Type B pancreatic cell (in vitro differentiated cells): ENCODE measurements at places on chromosomes 6 and 20.

DNA sequence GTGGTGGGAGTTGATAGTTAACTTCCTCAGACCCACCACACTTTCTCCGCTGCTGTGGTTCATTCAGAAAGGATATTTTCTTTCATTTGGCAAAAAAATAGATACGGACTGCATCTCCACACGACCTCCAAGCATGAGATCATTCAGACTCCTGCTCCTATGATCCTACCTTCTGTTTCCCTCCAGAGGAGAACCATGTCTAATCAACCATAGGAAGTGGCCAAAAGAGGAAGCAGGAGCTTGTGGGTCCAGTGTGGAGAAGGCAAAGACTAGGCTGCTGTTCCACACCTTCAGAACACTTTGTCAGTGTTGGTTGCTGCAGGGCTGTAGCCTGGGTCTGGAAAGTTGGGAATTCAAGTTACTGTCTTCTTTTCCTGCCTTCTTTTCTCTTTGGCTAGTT, 10.6 kb upstream of the KIF13A start:
- no peak for DNase-seq

- peak; percentile 61 for DNase-seq
Observed at GRCh38 chr6:170180671-170181337, 110.1 kb downstream of the DLL1 start.

GRCh38 chr6:32775071-32775470, 11.7 kb upstream of the HLA-DQB2 start:
- no peak for DNase-seq

- DNase-seq: no peak
Observed at GRCh38 chr20:982754-983153, 19.4 kb downstream of the RSPO4 start.

- no peak for DNase-seq
Observed at GRCh38 chr20:49656304-49656703, 57.4 kb downstream of the B4GALT5 start.

DNA sequence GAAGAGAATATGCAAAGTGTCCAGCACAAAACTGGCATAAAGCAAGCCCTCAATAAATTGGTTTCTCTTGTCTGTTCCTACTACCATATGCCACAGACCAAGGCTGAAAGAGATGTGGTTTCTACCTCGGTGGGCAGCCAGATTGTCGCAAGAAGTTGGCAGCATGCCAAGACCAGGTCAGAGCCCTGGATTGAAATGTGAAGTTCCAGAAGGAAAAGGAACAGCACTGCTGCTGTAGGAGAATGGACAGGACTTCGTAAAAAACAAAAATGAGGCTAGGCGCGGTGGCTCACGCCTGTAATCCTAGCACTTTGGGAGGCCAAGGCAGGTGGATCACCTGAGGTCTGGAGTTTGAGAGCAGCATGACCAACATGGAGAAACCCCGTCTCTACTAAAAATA, 22.1 kb downstream of the MRPL14 start:
- DNase-seq: no peak

GRCh38 chr6:136744889-136745288, 47.4 kb downstream of the MAP3K5 start:
- no peak for DNase-seq

DNA sequence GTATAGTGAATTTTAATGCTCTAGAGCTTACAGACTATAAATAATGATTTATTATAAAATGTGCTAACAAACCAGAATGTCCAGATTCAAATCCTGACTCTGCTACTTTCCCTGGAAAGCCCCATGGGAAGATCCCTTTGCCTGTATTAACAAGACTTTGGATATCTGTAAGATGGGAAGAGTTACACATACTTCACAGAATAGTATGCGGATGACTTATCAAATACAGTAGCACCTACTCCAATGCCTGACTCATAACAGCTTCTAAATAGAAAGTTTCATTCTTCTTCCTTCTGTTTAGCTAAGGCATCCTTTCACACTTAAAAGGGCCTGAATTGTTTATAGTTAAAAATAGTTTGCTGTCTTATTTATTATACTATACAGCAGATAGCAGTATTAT, 166.3 kb downstream of the KCNQ5 start:
- DNase-seq: no peak

GRCh38 chr6:140548366-140548765, 1173.9 kb upstream of the CITED2 start:
- DNase-seq: no peak

DNA sequence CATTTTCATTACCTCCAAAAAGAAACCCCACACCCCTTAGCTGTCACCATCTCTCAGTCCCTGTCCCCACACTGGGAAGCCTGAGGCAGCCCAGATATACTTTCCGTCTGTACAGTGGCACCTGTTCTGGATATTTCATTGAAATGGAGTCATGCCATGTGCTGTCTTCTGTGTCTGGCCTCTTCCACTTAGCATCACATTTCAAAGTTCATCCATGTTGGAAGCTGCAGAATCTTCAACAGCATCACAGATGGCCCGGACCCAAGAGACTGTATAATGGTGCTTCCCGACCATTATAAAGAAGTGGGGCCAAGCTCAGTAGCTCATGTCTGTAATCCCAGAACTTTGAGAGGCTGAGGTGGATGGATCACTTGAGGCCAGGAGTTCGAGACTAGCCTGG, 58.4 kb downstream of the DLGAP4 start:
- DNase-seq: no peak

- DNase-seq: no peak
Observed at GRCh38 chr20:59004493-59004762, 2.6 kb downstream of the CTSZ start.

- DNase-seq: no peak
Observed at GRCh38 chr6:15956205-15957106, 172.4 kb upstream of the MYLIP start.

DNA sequence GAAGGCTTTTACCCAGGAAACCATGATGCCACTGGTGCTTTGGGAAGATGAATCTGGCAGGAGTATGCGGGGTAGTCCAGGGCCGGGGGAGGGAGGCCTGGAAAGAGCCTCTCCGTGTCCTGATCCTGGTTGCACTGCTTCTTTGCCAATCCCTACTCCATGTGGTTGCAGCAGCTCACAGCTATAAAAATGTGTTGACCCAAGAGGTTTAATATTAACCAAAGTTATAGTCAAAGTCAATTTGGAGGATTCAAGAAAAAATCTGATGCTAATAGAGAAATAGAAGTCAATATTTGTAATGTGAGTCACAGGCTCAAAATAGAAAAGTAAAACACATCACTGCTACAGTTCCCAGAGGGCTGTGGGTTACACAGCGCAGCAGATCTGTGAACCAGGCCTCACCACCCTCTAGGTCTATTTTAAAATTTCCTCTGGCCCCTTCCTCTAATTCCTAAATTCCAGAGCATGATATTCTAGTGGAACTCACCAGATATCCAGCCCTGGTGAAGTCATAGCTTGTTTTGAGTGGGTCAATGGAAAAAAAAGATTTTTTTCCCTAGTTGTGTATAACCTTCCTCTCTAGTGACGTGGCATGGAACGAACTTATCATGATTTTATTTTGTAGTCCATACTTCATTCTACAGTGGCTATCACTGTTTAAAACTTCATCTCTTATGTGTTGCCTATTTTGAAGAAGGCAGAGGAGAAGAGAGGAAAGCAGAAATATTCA, 63.2 kb upstream of the BMP2 start:
- no peak for DNase-seq

- no peak for DNase-seq
Observed at GRCh38 chr20:2515203-2515602, 6.5 kb upstream of the ZNF343 start.
